ENCODE measurements at places on chromosomes 5 and 9.

DNA sequence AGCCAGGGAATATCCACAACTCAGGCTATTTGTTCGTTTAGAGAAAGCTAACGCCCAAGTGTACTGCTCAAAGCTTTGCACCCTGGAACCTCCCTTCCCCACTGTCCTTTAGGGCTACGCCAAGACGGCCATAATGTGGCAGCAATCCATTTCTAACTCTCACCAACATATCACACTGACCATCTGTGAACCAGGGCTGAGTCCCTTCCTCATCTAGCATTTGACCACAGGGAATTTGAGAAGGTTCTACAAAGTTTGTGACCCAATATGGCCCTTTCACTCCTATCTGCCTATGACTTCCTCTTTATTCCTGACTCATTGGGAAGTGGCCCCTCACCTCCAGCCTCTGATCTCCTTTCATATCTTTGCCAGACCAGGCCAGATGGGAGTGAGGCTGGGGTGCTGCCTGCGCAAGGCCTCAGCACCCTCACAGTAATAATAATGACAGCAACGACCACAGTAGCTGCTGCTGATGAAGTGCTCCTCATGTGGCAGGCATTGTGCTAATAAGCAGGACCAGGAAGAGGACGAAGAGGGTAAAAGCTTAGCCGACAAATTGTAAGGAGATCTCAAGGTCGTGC is 9.3 kb upstream of the ARAP3 start:
- no peak for DNase-seq

GRCh38 chr5:96663608-96664007 is 1.4 kb downstream of the CAST start:
- DNase-seq = no peak

GRCh38 chr5:58211441-58211840 is 248.4 kb downstream of the PLK2 start:
- DNase-seq = no peak

DNA sequence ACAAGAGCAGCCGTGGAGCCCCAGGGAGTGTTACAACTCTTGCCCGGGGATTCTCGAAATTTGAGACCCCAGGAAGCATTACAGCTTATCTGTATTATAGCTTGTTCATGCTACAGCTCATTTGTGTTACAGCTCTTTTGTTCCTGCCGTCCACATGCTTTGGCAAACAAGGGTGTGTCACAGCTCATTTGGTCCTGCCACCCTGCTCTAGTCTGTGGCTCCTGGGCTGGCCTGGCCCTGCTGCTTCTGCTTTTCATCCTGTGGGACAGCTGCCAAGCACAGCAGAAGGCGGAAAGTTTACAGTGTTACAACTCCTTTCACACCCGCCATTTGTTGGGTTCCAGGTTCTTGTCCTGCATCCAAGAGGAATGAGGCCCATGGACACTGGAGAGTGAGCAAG is 685.0 kb downstream of the SLCO4C1 start:
- no peak for DNase-seq

DNA sequence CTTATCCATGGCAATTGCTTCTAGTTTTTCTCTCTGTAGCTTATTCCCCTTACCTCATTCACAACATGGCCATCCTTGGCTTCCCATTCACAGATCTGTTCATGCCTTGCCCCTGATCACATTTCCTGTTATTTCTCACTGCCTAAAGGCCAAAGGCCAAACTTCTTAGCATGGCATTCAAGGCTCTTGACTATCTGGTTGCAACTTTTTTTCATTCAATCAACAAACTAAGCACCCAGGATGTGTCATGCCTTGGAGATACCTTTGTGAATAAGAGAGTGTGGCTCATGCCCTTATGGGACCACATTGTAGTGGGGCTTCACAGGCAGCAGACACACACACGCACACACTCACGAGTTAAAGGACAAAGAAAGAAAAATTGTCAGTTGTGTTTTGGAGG is 27.6 kb downstream of the FGF1 start:
- no peak for DNase-seq

DNA sequence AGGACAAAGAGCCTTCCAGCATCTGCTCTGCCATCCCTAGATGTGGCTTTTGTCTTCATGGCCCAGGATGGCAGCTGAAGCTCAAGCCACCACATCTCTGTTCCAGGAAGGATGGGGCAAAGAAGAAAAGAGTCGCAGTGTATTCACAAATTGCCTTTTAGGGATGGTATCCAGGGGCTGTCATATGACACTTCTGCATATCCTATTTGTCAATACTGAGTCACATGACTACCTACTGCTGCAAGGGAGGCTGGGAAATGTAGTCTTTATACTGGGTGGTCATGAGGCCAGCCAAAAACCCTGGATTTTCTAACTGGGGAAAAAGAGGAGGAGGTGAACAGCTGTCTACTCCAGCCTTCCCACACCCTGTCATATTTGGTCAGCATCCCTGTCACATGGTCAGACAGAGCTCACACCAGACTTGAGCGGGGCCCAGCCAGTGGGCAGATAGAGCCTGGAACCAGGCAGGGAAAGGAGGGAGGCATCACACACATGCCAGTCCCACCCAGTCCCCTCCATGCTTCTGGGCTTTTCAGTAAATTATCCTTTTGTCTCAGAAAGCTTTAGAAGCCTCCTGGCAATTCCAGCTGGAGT is 52.0 kb downstream of the OLFM1 start:
- no peak for DNase-seq

GRCh38 chr5:43616535-43616934 is 13.6 kb downstream of the NNT start:
- no peak for DNase-seq

GRCh38 chr9:81517954-81518353 is 171.4 kb downstream of the TLE1 start:
- no peak for DNase-seq

DNA sequence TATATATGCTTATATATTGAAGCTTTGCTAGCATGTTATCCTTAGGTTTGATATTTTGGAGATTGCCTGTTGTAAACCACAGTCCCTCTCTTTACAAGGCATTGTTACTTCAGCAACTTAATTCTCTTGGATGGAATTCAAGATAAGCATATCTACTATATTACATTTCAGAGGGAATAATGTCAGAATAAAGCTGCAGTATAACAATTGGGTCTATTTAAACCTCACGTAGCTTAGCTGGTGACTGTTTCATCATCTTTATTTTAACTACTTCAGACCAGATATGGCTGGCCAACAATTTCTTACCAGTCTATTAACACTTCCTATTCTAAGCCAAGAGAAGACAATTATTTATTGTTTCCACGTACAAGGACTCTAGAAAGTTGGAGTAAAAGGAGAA is 27.1 kb downstream of the ZCCHC10 start:
- DNase-seq = no peak

GRCh38 chr9:136666372-136667213 is 3.9 kb downstream of the EGFL7 start:
- no peak for DNase-seq

DNA sequence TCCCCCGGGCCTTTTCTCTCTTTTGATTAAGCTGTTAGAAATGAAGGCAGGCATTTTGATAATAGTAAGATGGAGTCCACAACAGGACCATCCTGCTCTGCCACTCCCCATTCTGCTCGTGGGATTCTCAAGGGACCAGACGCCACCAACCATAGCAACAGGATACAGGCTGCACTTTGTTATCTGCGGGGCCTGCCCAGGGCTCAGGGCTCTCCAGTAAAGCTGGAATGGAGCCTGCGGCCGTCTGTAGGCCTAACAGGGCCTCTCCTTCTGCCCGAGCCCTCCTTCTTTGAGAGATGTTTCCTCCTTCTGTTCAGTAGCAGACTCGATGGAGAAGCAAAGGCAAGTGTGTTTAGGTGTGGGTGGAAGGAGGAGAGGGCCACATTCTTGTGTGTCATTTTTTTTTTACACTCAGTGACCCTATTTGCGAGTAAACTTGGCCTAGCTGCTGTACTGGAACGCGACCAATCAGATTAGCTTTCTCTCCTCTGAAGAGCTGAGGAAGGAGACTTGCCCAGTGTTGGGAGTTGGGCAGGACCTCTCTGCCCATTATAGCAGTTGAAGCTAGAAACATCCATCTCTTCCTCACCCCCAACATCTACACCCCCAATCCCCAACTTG is 8.9 kb upstream of the EPB41L4B start:
- no peak for DNase-seq

GRCh38 chr5:64749385-64749784 is 19.1 kb downstream of the SREK1IP1 start:
- no peak for DNase-seq

DNA sequence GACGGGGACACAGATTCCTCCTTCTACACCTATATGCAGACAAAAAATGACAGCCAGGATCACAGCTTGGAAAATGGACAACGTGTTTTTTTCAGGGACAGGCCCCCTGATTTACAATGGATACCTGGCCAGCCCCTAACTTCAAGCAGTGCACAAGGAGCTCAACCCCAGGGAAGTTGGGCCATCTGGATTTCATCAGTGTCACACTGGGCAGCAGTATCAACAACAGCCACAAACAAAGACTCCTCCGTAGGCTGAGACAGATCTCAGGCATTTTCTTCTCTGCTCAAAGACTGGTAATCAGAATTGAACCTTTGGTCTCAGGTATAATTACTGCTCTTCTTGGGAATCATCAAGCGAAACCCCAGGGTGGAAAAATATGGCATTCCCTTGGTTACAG is 374.0 kb downstream of the ZNF608 start:
- no peak for DNase-seq

DNA sequence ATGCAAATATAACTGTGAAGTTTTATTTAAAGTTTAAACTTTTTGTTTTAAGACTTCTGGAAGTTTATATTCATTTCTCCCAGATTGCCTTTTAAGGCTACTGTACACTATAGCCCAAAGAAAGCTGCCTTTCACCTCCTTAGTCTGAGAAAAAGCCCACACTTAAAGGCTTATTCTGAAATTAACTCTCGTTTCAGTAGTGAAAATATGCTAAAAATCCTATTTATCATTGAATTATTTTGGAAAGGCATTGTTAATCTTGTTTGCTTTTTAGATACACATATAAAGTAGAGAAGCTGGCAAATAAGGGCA is 3.3 kb upstream of the PURA start:
- DNase-seq = no peak

DNA sequence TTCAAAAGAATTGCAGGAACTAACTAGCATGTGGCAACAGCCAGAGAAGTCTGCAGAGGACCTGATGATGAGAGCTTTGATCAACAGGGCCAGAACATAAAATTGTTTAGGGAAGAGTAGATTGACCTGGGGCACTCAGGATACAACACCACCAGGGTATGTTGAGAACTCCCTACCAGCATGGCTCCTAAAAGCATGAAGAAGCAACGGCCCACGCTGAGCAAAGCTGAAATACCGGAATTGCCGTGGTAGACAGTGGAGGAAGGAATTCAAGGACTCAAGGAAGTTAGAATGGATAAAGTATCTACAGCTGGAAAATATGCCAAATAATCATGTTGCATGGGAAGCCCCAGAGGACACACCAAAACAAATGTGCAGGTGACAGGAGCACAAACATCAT is 31.6 kb downstream of the DROSHA start:
- DNase-seq = no peak

All from activated naive CD4-positive, alpha-beta T cell (primary cell).